A549 treated with GW870086 at 1 μM for 4 hours (cell line): ENCODE measurements at places on chromosomes 16 and 17. TPM values are rescaled to one million over a fixed set of nuclear protein-coding genes. Genes with fewer than 3 reads are reported as not detected.

The SLC38A7 gene
- 17.0 to 20.4 TPM (median 17.9 TPM) in 5 replicates for total RNA-seq

The KRTAP1-1 gene
- total RNA-seq, result not detected in 5 replicates

The MT1F gene
- 15.9 to 26.2 TPM (median 18.6 TPM) in 5 replicates for total RNA-seq

The C16orf96 gene
- 0.03 TPM in 3 of 5 replicates, not detected in the others for total RNA-seq

The EPX gene
- not detected in 5 replicates for total RNA-seq

The TMEM238L gene
- not detected in 5 replicates for total RNA-seq

The SCNN1G gene
- 0.24 to 0.45 TPM (median 0.37 TPM) in 5 replicates for total RNA-seq

The OTOP3 gene
- not detected in 5 replicates for total RNA-seq

The C17orf100 gene
- 1.8 to 2.9 TPM (median 2.5 TPM) in 5 replicates for total RNA-seq

The SHBG gene
- 0.29 to 1.1 TPM (median 0.42 TPM) in 5 replicates for total RNA-seq

The EEF2K gene
- total RNA-seq, result 13.1 to 16.9 TPM (median 15.7 TPM) in 5 replicates
